Activated T-cell treated with anti-CD3 and anti-CD28 coated beads for 24 hours (primary cell): ENCODE measurements at places on chromosomes 11 and 22.

- DNase-seq = no peak
Measured at GRCh38 chr11:67654225-67654624, 3.7 kb upstream of the ACY3 start.

DNA sequence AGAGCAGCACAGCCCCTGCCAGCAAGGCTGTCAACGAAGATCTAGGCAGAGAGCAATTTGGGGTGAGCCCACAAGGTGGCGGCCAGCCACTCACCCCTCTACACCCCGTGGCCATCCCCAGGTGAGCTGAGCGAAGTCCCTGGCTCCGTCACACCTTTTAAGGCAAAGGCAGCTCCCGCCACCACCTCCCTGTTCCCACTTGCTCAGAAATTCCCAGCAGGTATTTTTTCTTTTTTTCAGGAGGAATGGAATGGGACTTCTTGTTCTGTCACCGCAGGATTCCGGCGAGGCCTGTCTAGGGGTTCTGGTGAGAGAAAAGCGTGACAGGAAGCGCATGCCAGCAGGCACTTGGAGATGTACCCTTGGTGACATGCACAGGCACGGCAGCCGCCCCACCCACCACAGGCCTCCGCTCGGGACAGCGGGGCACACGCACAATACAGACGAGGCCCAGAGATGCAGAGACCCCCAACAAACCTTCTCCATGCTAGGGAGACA is 10.0 kb downstream of the RPL3 start:
- DNase-seq = no peak

- no peak for DNase-seq
Measured at GRCh38 chr22:45101515-45102227, 62.1 kb upstream of the NUP50 start.

DNA sequence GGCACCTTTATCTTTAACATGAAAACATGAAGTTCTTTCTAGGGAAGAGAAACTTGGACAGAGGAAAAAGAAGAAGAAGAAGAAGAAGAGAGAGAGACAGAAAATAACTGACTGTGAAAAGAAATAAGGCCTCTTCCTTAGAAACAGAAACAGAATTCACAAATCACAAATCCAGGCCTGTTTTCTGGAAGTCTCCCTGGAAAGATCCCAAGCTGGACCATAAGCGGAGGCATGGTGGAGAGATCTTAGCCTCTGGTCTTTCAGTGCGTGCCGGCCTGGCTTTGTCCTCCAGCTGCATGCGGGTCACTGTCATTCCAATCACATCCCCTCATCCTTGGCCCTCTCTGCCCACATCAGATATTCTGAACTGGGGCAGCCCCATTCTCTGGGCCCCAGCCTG is 6.9 kb downstream of the FXYD6 start:
- no peak for DNase-seq

DNA sequence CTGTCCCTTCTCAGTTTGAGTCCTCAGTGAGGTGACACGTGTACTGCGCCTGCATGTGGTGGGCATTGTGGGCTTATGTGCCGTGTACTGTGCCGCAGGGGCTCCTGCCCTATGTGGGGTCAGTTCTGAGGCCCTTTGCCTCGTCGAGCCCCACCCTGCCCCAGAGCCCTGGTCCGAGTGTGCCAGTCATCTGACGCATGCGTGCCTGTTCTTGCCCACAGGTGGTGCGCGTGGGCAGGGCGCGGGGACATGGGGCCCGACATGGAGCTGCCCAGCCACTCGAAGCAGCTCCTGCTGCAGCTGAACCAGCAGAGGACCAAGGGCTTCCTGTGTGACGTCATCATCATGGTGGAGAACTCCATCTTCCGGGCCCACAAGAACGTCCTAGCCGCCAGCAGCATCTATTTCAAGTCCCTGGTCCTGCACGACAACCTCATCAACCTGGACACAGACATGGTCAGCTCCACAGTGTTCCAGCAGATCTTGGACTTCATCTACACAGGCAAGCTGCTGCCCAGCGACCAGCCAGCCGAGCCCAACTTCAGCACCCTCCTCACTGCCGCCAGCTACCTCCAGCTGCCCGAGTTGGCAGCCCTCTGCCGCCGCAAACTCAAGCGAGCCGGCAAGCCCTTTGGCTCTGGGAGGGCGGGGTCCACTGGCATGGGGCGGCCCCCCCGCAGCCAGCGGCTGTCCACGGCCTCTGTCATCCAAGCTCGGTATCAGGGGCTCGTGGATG is 22.3 kb upstream of the TMEM191C start:
- DNase-seq = no peak

DNA sequence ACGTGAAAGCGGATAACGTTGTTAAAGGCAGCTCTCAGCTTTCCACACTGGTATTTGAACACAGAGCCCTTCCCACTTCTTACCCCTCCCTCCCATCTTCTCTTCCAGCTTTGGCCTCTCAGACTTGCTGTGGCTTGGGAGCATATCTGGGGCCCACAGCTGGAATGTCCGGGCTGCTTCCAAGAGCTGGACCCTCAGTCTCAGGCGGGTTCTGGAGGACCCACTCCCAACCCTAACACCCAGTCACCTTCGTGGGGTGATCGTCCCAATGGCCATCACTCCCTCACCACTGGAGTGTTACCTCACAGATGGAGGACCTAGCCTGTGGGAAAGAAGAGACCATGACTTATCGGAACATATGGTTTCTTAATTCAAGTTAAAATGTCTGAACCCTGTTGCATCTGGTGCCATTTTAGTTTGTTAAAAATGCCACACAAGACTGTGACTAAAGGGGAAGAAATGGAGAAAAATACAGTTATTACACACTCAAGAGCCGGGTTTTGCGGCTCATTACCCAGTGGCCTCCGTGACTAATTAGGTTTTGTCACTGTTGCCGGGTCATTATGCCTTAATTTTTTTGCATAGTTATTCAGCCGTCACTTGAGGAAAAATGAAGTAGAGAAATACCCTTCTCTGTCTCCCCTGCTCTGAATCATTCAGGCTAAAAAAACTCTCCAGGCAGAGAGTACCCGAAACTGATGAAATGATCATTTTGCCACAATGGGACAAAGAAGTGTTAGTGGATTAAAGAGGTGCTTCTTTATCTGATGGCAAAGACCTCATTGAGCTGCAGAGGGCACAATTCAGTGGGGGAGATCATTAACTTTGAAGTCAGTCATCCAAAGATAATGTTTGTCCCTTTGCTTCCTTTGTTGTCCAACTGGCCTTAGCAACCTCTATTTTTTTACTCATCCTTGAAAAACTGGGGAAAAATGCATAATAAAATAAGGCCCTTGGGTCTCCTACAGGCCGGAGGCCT is 87.2 kb upstream of the HTATIP2 start:
- no peak for DNase-seq

GRCh38 chr11:112795142-112795815 is 165.9 kb upstream of the NCAM1 start:
- DNase-seq = no peak

GRCh38 chr11:134801570-134801969 is 389.5 kb upstream of the B3GAT1 start:
- DNase-seq = no peak

GRCh38 chr22:49867303-49868265 is 13.9 kb downstream of the ZBED4 start:
- no peak for DNase-seq

GRCh38 chr22:48581796-48582469 is 1245.7 kb downstream of the BRD1 start:
- no peak for DNase-seq

DNA sequence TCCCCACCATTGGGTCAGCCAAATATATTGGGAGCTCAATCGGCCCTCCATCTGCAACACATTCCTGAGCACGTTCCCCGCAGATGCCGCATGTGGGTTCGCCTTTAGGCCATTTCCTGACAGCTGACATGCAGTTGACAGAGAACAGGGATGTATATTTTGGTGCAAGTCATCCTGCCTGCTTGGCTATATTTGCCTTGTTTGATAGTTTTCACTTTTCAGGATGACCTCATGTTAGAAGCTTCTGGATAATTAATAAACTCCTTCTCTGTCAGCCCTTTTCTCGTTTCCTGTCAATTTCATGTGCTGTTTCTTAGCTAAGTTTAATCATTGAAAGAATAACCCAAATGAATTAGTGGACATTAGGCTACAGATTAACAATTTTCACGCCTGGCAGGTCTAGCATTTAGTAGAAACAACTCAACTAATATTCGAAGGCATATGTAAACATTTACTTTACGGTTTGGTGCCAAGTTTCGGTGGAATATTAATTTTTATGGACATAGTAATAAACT is 105.8 kb upstream of the SLC5A12 start:
- no peak for DNase-seq

- no peak for DNase-seq
Measured at GRCh38 chr11:32400196-32400595, 35.1 kb downstream of the WT1 start.

GRCh38 chr11:86570020-86570419 is 102.4 kb downstream of the ME3 start:
- DNase-seq = no peak

DNA sequence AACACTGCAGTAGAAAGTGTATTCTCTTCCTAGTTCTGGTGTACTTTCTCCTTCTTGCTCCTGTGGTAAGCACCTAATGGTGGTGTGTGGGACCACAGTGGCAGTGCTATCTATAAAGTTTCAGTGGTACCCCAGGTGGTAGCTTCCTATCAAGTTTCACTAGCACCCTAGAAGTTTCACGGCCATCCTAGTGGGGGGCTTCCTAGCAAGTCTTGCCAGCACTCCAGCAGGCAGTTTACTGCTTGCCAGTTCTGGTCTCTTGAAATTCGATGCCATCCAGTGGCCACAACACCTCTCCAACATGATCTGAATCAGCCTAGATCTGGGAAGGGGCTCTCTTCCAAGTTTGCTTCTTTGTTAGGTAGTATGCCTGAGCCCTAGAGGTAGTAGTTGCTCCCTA is 229.6 kb downstream of the SWAP70 start:
- no peak for DNase-seq

GRCh38 chr11:127993281-127993680 is 594.1 kb downstream of the ETS1 start:
- DNase-seq = no peak

DNA sequence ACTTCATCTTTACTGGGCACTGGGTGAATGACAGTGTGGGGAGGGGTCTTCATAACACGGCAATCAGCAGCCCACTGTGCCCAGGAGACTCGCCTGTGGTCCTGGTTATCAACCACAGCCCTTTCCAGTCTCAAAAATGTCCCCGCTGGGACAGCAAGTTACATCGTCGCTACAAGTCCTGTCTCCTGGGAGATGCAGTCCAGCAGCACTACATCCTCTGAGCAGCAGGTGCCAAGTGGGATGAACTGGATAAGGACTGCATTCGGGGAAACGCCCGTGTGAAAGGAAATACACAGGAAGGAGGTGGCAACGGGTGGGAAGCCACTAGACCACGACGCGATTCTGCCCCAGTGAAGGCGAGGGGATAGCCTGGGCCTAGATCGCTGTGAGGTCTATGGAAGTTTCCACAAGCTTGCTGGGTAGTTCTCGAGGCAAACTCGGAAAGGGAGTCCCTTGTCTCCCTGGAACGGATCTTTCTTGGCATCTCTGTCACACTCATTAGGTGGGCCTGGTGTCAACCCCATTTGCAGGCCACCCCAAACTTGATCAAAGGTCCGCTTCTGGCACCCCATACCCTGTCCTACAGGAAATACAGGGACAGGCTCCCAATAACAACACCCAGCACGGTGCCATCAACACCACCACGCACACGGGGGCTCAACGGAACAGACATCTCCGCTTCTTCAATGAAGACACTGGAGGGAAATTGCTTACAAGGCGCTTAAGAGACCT is 4.4 kb downstream of the ASCL2 start:
- DNase-seq = no peak

- no peak for DNase-seq
Measured at GRCh38 chr22:35728639-35729308, 11.1 kb downstream of the APOL5 start.
